CD8-positive, alpha-beta T cell (primary cell): ENCODE measurements at places on chromosomes 4 and X.

GRCh38 chrX:122739770-122740169 lies 444.3 kb upstream of the GRIA3 start:
- DNase-seq, result no peak

GRCh38 chr4:174859904-174860303 lies 30.9 kb upstream of the GLRA3 start:
- no peak for DNase-seq

GRCh38 chr4:179583221-179583620 lies 2141.0 kb upstream of the AGA start:
- no peak for DNase-seq

DNA sequence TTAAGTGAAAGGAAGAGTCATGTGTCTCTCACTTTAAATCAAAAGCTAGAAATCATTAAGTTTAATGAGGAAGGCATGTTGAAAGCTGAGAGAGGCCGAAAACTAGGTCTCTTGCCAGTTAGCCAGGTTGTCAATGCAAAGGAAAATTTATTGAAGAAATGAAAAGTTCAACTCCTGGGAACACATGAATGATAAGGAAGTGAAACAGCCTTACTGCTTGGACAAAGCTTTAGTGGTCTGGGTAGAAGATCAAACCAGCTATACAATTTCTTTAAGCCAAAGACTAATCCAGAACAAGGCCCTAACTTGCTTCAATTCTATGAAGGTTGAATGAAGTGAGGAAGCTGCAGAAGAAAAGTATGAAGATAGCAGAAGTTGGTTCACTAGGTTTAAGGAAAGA lies 24.9 kb downstream of the RHOH start:
- DNase-seq, result no peak

- no peak for DNase-seq
Measured at GRCh38 chr4:189988877-189989431, 38.1 kb downstream of the FRG2 start.

DNA sequence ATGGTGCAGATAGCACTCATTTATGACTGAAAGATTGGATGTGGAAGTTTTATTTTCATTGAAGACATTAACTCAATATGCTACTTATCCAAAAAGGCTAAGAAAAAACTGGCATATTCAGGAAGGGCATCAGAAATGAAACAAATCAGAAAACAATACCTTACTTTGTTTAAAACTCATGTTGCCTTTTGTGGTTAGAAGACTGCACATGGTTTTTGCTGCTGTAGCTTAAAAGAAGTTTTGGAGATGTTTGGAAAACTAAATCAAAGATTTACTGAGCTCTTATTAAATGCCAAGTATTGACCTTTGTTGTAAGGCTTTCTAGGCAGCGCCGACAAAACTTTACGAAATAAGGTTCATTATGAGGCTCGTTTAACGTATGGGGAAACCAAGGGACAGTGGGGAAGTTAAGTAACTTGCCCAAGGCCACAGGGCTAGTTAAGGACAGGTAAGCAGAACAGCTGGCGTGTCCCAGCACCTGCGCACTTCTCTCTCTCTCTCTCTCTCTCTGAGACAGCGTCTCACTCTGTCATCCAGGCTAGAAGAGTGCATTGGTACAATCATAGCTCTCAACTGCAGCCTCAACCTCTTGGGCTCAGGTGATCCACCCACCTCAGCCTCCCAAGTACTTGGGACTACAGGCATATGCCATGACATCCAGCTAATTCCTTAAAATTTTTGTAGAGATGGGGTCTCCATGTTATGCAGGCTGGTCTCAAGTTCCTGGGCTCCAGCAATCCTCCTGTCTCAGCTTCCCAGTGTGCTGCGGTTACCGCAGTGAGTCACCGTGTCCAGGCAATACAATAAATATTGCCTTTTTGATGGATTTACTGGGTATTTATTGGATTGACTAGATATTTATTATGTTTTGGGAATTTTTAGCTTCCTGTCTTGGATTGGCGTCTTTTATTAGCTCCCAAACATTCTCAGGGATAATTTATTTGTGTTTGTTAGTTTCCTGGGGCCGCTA lies 16.1 kb downstream of the LRP2BP start:
- DNase-seq, result no peak
